SW 1271 (cell line): ENCODE measurements at places on chromosomes 2 and 18.

GRCh38 chr2:154343282-154343681 is 355.2 kb upstream of the KCNJ3 start:
- no peak for DNase-seq

DNA sequence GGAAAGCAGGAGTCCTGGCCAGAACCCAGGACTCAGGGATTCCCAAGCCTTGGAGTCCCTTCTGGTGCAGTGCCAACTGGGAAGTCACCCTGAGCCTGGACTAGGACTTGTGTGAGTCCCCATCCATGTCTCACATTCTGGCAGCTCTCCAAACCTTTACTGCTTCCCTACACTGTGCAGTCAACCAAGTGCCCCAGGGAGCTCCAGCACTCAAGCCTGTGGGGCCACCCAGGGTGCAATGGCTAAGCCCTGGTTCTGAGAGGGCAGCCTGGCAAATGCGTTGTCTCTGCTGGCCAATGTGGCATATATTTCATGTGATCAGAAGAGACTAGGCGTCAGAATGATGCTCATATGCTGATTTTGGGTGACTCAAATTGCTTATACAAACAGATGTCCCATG is 223.4 kb downstream of the SP3 start:
- DNase-seq: no peak

GRCh38 chr2:155218292-155218924 is 519.9 kb downstream of the KCNJ3 start:
- DNase-seq: no peak

- no peak for DNase-seq
Observed at GRCh38 chr2:217930761-217931563, 71.8 kb downstream of the TNS1 start.

DNA sequence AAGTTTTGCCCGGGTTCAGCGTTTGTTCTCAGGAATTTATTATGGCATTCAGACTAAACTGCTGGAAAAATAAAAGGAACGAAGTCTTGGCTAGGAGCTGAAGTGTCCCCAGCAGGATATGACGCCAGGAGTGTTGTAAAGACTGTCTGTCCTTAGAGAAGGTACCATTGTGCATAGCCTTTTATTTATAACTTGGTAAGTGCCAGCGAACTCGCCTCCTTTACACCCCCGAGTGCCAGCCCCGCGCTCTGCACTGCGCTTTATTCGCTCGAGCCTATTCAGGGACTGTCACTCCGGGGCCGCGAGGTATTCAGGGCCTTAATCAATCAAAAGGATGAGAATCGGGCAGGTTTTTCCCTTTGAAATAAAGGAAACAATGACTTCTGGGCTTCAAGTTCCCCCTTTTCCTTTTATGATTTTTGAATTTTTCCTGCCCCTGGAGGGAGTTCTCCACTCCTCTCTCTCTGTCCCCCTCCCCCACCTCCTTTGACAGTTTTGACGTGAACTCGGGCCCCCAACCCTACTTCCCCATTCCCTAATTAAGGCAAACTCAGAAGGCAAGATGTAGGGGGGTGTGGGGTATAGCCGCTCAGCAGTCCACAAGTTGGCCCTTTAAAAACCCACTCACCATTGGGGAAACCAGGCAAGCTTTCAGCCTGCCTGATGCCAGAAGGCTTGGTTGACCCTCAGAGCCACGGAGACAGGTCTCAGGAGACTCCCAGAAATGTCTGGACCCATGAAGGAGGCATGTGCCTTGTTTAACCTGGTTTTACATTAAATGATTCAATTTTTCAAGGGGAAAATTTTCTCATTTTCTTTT is 1.3 kb upstream of the PAX3 start:
- no peak for DNase-seq

- no peak for DNase-seq
Observed at GRCh38 chr18:74457725-74458421, 765 bp upstream of the DIPK1C start.

DNA sequence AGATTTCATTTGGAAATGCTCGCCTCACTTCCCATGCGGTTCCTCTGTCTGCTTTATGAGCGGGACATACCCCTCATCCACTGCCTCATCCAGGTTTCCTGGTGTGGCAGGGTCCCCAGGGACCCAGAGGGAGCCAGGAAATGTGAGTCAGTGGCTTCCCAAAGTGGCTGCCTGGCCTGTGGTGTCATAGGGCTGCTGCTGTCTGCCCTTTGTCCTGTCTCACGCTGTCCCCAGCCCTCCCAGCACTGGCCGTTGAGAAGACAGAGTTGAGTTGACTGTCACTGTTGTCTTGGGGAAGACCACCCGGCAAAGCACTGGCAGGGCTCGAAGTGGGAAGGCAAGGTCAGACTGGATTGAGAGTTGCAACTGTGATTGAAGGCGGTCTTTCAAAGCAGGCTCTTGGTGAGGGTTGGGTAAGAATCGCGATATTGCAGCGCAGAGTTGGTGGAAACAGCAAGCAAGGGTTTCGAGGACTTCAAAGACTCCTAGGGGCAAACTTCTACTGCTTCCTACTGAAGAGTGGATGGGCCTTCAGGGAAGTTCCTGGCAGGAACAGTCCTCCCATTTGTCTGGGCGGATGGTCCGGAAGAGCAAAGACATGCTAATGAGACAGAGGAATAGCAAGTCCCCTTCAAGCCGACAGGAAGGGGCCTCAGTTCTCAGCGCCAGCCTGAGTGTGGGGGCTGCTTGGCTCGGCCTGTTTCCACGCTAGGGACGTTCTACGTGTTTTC is 33.9 kb downstream of the RAB31 start:
- DNase-seq: peak; percentile 8

- DNase-seq: no peak
Observed at GRCh38 chr2:48548840-48549239, 18.9 kb downstream of the STON1 start.
